ENCODE measurements at places on chromosomes 2 and 18. TPM values are rescaled to one million over a fixed set of nuclear protein-coding genes. Genes with fewer than 3 reads are reported as not detected.

DNA sequence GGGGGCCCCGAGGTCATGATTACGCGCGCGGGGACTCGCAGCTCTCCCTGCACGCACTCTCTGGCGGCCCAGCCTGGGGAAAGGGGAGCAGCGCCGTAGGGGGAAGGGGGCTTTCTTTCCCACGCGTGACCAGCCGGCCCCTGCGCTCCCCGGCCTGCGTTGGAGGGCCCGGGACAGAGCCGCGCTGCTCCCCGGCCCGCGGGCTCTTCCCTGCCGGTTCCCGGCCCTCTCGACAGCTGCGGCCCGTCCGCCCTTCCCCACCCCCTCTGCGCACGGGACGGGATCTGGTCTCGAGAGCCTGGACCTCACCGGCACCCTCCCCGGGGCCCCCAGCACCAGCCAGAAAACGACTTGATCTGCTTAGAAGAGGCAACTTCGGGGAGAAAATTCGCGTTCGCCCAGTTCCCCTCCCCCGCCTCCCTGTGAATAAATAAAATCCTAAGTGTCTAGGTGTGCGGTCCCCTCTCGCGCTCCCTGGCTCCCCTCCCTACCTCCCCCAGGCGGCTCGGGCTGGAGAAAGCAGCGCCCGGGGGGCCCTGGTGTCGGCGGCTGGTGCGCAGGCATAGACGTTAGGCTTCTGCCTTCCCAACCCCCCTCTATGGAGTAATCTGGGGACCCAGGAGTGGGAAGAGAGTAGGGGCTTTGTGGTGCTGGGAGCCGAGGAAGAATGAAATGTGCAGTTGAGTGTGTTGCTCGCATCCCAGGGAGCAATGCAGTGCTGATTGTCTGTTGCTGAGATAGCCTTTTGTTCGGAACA, 803 bp upstream of the FIGN start:
- H3K27ac ChIP-seq, result no peak overlapping the region
- no peak overlapping the region for H3K4me3 ChIP-seq
- no peaks in the 10 kb centered on the region for H3K36me3 ChIP-seq
- H3K4me1 ChIP-seq, result no peaks in the 10 kb centered on the region
- H3K27me3 ChIP-seq, result no peaks in the 10 kb centered on the region
- DNase-seq, result no peak

DNA sequence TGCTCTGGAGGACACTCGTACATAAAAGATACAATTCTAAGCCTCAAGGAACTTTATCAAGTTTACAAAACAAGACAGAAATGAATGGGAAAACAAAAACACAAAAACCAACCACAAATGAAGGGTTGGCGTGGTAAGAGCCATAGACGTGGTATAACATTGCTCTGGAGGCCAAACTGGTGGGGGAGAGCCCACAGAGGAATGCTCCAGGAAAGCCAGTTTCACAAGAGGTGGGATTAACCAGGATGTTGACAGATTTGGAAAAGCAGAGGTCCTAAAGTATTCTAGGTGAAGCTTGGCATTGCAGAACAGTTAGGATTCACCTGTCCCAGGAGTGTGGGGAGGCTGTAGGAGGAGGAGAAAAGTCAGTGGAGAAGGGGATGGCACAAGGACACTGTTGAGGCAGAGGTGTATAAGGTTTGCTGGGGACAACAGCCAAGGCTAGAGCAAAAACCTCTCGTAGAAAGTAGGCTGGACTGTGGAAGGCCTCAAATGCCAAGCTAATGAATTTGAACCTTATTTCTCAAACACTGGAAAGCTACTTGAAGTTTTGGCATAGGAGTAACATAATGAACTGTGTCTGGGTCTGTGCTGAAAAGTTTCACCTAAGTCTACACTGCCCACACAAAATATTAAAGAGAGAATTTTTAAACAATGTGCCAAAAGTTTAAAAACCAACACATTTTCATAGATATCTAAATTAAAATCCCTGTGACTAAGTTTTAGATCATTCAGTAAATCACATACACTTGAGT, 135.1 kb downstream of the THADA start:
- H3K4me1 ChIP-seq, result no peaks in the 10 kb centered on the region
- H3K27ac ChIP-seq, result no peak overlapping the region
- DNase-seq, result no peak
- no peaks in the 10 kb centered on the region for H3K27me3 ChIP-seq
- no peak overlapping the region for H3K4me3 ChIP-seq

DNA sequence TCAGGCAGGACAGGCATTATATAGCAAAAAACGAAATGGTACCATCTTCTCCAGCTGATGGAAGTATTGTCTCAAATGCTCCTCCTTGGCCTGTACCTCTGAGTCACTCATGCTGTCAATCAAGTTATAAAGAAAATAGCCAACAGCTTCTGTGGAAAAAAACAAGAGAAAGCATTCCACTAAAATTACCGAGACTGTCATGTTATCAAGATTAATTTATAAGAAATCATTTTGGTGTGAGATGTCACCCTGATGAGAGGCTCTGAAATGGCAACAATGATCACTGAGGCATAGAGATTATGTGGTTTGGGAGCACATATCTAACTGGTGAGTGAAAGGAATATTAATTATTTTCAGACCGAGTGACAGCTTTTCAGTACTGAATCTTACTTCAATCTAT, 47.4 kb downstream of the LRPPRC start:
- H3K27me3 ChIP-seq, result no peaks in the 10 kb centered on the region
- no peak overlapping the region for H3K4me3 ChIP-seq
- H3K27ac ChIP-seq, result no peak overlapping the region
- DNase-seq, result no peak

The DNAJC5G gene
- not detected for polyA plus RNA-seq

DNA sequence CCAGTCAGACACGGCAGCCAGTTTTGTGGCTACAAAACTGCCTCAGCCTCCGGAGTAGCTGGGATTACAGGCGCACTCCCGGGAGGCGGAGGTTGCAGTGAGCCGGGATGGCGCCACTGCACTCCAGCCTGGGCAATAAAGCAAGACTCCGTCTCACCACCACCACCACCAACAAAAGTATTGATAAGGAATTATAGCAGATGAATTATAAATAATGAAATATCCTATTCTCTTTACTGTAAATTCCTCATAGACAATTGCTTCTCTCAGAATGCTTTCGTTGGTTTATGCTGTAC, 1.4 kb upstream of the FAM161A start:
- H3K27me3 ChIP-seq, result no peaks in the 10 kb centered on the region
- peak overlapping the region; percentile 77 for H3K27ac ChIP-seq
- H3K4me3 ChIP-seq, result peak overlapping the region; percentile 100
- peaks cover 6% of the 10 kb centered on the region for H3K4me1 ChIP-seq

The CYRIA gene
- polyA plus RNA-seq, result 1.6 TPM

The HOXD9 gene
- polyA plus RNA-seq, result not detected

- no peaks in the 10 kb centered on the region for H3K36me3 ChIP-seq
- H3K27me3 ChIP-seq, result no peaks in the 10 kb centered on the region
- H3K4me1 ChIP-seq, result no peaks in the 10 kb centered on the region
- no peak for DNase-seq
- H3K27ac ChIP-seq, result no peak overlapping the region
These were observed 344.1 kb upstream of the FANCL start for GRCh38 chr2:58585233-58585632.

GRCh38 chr2:49988276-49988675, 834.0 kb upstream of the FSHR start:
- DNase-seq, result no peak
- H3K36me3 ChIP-seq, result no peaks in the 10 kb centered on the region
- H3K27ac ChIP-seq, result no peak overlapping the region
- H3K27me3 ChIP-seq, result no peaks in the 10 kb centered on the region
- no peak overlapping the region for H3K4me3 ChIP-seq
- no peaks in the 10 kb centered on the region for H3K4me1 ChIP-seq

DNA sequence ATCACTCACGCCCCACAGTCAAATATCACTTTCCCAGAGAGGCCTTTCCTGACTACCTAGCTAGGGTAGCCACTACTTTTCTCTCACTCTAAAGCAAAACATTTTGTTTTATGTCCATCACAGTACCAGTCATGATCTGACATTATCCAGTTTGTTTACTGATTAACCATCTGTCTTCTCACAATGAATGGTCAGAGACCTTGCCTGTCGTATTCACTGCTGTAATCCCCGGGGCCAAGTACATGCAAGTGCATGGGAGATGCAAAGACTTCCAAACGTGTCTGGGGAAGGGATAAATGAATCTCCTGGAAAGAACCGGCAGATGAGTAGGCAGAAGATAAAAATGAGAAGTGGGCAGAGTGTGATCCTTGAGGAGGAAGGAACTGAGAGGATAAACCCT, 39.7 kb downstream of the THUMPD2 start:
- H3K4me3 ChIP-seq, result no peak overlapping the region

The G6PC2 gene
- polyA plus RNA-seq, result not detected

All from naive thymus-derived CD4-positive, alpha-beta T cell (primary cell).